ENCODE measurements at places on chromosomes 5 and 9.
A peak's percentile ranks its signal among the peaks of the same experiment; 100 is the strongest.

- no peak for DNase-seq
Observed at GRCh38 chr5:119382169-119382568, 26.4 kb downstream of the TNFAIP8 start.

DNA sequence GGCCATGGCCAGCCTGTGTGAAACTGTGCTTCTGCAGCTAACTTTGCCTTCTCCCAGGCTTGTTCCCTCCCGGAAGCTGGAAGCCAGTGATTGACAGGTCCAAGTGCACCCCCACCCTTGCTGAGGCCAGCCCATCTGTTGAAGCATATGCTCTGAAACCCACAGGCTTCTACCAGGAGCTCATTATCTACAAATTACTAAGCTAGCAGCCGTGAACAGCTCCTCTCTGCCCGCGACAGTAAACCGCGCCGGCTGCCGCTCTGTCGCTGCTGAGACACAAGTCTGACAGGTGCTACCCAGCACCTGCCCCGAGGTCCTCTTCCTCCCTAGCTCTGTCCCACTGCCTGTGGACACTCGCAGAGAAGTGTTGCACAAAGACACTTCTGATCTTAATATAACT is 490.9 kb downstream of the GADD45G start:
- peak; percentile 81 for DNase-seq

DNA sequence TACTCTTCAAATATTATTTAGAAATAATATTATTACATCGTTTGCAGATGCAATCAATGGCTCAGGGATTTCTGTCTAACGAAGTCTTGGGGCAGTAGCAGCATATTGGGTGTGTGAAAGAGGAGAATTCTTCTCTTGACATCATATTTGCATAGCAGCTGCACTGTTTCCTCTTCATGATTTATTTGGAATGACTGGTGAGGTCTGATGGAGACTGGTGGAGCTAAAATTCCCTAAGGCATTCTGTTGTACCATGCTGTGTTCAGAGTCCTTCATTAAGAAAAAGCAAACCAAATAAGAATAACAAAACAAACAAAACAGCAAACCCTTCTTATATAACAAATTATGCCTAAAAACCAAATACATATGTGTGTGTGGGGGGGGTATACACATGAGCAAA is 177.6 kb downstream of the DIRAS2 start:
- no peak for DNase-seq

GRCh38 chr9:3007326-3007725 is 163.4 kb upstream of the PUM3 start:
- no peak for DNase-seq

GRCh38 chr9:21995666-21996398 is 1.2 kb downstream of the CDKN2B-AS1 start:
- peak; percentile 34 for DNase-seq

GRCh38 chr5:56480078-56480704 is 247.1 kb upstream of the ANKRD55 start:
- DNase-seq = no peak

DNA sequence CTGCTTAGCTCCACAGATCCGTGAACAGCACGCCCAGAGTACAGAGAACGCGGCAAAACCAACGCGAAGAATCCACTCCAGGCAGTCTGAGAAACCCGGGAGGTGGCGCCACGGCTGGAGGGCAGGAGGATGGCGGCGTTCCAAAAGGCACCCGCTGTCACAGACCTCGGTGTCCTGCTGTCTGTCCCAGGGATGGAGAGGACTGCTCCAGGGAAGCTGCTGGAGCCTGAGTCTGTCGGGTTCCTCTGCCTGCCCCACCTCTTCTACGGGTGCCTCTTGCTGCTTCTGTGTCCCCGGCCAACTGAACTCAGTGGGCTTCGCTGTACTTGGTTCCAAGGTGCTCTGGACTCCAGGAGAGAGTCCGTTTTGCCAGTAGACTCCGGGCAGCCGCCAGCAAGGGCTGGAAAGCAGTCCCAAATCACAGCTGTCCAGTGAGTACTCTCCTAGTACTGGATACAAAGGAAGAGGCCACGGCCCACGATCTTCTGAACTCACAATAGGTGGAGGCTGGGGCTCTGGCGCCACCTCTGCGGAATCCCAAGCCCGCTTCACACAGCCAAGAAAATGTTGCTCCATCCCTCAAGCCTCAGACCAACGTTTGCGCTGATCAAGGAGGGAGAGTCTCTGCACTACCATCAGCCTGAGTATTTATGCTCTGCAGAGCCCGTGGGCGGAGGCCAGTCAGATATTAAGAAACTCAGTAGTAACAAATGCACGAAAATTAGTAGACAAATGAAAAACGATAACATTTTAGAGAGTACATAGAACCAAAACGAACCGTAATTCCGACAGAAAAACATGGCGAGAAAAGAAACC is 440 bp downstream of the ANXA2R start:
- peak; percentile 38 for DNase-seq

DNA sequence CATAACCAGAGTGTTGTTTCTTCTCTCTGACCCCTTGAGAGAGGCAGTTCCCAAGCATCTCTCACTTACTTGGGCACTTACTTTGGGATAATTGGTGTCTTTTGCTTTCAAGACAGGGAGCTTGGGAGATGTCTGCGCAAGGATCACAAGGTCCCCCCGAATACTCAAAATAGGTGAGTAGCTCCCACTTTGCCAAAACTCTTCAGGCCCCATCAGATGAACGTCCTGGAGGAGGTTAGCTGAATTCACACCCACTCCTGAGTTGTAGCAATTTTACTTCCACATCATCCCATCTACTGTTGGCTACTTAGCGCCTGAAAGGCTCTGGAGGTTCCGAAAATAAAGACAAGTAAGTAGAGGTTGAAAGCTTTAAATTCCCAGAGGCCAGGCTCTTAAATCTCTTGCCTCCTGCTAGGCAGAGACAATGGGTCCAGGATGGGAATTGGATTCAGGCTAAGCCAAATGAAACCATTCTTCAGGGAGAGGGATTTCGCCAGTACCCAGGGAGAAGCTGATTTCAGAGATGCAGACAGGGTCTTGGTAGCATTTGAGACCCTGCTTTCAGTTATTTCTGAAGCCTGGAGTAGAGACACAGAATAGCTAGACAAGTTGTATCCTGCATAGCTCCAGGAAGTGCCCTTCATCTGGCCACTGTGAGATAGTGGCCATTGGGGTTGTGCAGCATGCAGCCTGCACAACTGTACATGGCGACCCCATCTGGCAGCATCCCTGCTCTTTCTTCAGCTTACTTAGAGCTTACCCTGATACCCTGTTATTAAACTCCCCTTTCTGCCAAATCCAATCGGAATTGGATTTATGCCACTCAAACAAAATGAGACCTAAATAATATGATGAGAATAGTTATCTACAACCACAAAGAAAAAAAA is 60.1 kb downstream of the BOD1 start:
- DNase-seq = no peak

DNA sequence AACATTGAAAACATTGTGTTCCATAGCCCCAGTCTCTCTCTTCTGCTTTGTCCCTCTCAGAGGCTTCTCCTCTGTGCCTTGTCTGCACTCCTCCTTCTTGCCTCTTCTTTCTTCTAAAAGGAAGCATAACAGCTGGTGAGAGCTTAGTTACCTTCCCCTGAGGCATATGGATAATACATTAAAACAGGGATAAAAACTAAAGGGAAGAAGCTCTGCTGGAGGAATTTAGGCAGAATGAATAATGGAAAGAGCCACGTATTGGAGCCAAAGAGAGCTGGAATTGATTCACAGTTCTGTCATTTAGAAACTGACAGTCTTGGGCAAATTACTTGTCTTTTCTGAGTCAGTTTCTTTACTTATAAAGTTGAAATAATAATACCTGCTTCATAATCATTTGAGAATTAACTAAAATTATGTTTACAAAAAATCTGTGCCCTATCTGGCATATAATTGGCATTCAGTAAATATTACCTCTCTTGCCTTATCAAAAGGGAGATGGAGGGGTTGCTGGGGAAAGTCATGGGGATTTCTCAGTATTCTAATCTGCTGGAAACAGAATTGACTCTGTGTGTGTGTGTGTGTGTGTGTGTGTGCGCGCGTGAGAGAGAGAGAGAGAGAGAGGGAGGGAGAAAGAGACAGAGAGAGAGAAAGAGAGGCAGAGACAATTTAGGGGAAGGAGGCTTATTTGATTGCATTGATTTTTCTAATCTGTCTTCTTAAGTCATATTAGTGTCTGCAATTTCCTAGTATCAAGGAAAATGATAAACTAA is 20.2 kb downstream of the ZNF474 start:
- DNase-seq = no peak

GRCh38 chr5:102901424-102902134 is 146.5 kb downstream of the PAM start:
- DNase-seq = no peak

Measured in pancreas (tissue), 10 donors.